ENCODE measurements at places on chromosomes 5 and 9.

DNA sequence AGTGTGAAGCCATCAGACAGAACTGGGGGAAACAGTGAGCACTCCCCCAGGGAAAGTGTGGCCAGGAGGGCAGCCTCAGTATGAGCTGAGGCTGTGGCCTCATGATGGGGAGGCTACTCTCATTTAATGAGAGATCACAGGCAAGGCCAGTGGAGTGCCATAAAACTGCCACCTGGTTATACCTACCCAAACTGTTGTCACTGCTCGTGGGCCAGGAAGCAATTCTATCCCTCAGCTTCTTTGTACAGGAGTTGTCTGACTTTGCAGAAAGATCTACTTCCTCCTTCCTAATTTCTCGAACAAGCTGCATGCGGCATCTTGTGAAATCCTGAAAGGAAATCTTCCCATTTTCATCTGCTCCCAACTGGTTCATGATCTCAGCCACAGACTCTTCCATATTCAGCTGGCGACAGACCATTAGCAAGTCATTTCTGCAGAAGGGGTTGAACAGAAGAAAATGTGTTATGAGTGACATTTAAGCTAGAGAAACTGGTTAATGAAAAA lies 50.0 kb downstream of the TSSK1B start:
- DNase-seq = no peak

- DNase-seq = no peak
Observed at GRCh38 chr5:31463351-31463750, 68.5 kb downstream of the DROSHA start.

DNA sequence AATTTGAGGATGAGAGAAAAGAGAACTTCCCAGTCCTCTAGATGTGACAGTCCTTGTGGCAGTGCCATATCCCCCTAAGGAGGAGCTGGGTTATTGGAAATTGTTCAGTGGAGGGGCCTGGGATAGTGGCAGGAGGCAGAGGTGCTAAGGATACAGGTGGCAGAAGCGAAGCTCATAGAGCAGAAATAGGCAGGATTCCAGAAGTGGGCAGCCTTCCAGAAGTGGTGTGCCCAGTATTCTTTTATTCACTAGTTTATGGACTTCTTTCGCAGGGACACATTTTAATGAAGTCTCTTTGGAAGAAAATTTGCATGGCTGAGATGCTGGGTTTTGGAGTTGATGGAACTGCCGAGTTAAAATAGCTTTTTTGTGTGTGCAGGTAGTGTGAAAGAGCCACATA lies 6.8 kb downstream of the PIK3R1 start:
- no peak for DNase-seq

GRCh38 chr5:109318455-109319108 lies 91.2 kb downstream of the PJA2 start:
- no peak for DNase-seq

GRCh38 chr9:121201045-121201737 lies 478 bp downstream of the RAB14 start:
- no peak for DNase-seq
